ENCODE measurements at places on chromosomes 11 and 22. TPM values are rescaled to one million over a fixed set of nuclear protein-coding genes. Genes with fewer than 3 reads are reported as not detected.
A peak's percentile ranks its signal among the peaks of the same experiment; 100 is the strongest.

- DNase-seq, result no peak
These were observed 12.3 kb upstream of the SIK2 start for GRCh38 chr11:111589886-111590499.

DNA sequence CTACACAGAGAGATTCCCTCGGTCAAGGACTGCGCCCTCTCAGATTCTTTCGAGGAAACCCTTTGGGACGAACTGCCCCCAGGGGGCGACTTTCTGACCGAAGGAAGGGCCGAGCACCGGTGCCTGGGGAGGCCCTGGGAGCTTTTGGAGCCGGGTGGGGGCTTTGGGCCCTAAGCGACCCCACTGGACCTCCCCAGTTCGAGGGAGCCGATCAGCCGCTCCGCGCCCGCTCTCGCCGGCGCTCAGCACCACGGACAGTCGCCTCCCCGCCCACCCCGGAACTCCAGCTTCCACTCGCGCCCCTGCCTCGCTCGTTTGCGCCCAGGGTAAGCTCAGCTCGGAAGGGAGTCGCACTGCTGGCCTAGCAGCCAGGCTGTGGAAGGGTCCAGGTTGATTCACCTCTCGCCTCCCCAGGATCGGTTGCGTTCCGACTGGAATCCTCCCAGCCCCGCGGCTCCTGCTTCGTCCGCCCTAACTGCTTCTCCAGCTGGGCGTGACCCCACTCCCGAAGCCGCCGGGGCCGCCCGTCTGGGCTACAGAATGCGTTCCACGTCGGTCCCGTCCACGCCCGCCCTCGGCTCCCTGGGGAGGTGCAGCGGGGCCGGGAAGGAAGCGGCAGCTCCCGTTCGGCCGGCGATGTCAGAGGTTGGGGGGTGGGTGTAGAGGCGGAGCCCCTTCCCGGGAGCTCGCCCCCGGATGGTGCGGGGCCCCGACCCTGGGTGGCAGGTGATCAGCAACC, 428 bp downstream of the SCN3B start:
- peak; percentile 84 for DNase-seq

- no peak for DNase-seq
These were observed 908.5 kb downstream of the BRD1 start for GRCh38 chr22:48919187-48919590.

GRCh38 chr11:66720899-66721470, 8.0 kb downstream of the SPTBN2 start:
- no peak for DNase-seq

DNA sequence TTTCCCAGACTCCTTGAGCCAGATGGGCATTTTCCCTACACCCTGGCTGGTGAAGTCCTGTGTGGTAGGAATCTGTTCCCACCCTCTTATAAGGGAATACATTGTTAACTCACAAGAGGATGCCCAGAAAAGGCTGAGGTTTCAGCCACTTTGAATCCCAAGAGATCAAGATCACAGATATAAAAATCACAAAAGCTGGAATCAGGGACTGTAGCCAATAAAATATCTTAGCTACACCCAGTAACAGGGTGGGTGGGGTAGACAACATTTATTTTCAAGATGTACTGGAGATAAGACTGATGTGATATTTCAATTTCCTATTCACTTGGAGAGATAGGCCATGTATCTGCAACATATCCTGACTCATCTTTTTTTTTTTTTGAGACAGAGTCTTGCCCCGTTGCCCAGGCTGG, 50.3 kb downstream of the COPB1 start:
- no peak for DNase-seq

- DNase-seq, result no peak
These were observed 15.7 kb upstream of the CABP2 start for GRCh38 chr11:67538823-67539505.

GRCh38 chr11:35919244-35919643, 24.6 kb upstream of the LDLRAD3 start:
- no peak for DNase-seq

DNA sequence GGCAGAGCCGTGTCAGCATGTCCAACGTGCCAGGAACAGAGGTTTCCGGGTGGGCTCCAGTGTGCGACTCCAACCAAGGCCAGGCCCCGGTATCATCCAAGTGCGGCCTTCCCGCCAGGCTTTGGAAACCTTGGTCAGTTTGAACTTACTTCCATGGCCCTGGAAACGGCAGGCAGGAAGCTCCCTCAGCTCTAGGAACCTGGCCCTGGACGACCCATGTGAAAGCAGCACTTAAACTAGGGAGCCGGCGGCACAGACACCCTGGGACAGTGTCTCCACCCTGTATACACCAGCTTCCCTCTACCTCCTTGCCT, 65.2 kb downstream of the MYH9 start:
- DNase-seq, result no peak

- no peak for DNase-seq
These were observed 586 bp downstream of the TTLL1 start for GRCh38 chr22:43088627-43088983.

GRCh38 chr11:129315781-129316579, 59.7 kb upstream of the BARX2 start:
- DNase-seq, result no peak

The ABTB2 gene
- 27.9 TPM for total RNA-seq

The OR4D5 gene
- not detected for total RNA-seq

The STK33 gene
- total RNA-seq, result 24.8 TPM
